ENCODE measurements at places on chromosomes 5 and 9.

- no peak for DNase-seq
Observed at GRCh38 chr9:69835277-69836080, 14.9 kb downstream of the CFAP95 start.

GRCh38 chr9:115673599-115673998 lies 480.0 kb upstream of the PAPPA start:
- no peak for DNase-seq

GRCh38 chr9:8331507-8332330 lies 532.1 kb upstream of the DMAC1 start:
- no peak for DNase-seq

DNA sequence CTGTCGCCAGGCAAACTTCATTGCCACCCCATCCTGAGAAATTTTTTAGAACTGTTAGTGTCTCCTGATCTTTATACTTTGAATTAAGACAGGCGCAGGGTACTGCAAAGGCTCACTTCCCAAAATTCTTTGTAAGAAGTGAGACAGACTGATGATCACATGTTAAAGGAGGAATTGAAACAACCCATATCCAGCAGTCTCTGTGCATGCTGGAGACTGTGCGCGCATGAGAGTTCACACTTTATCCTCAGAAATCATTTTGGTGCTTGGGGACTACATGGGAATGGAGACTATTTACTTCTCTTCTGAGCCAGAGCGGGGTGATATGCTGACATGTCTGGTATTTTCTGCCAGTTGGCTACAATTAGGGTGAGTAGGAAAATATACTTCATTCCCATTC lies 91.2 kb downstream of the ZNF474 start:
- DNase-seq = no peak
